ENCODE measurements at places on chromosomes 2 and 18.

DNA sequence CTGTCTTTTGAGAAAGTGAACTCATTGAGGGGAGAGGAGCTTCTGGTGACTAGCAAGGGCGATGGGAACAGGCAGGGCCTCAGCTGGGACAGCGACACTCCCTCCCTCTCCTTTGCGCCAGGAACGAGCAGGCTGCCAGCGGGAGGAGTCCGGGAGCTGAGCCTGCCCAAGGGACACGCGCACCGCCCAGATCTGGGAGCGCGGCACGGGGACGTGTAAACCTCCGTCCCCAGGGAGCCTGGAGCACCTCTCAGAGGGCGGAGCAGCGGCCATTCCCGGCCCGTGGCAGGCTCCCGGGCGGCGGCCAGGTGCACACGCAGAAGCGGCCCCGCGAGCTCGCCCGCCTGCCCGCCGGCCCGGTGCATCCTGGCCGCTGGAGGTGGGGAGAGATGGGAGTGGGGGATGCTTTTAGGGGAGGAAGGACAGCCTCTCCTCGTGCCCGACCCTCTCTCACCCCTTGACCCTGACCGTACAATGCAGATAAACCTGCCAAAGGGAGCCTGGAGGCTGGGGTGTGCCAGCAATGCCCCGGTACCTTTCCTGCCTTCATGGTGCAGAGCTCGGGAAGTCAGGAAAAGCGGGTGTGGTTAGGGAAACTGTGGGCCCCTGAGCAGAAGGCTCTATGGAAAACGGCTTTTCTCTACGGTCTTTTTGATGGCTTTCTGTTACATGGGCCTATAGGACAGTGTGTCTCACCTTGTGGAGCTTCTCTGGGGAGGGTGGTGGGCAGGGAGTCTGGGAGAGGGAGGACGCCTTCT lies 2.2 kb downstream of the AQP4 start:
- peak; percentile 64 for DNase-seq

- DNase-seq = no peak
Observed at GRCh38 chr2:46170026-46170425, 127.2 kb upstream of the EPAS1 start.

DNA sequence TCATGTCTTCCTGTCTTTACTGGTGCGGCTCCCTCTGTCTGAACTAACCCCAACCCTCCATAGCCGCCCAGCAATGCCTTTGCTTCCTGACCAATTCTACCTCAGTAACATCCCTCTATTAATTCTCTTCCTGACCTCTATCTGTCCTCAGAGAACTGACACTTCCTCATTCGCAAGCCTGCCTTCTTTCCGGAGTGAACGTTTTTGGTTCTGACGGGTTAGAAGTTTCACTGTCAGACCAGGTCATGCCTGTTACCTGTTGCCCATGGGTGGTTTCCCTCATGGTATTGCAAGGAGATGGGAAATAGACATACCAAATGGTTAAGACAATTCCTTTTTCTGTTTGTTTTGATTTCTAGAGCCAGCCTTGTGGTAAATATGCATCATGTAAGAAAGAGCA lies 453.4 kb upstream of the SLC14A2 start:
- no peak for DNase-seq

DNA sequence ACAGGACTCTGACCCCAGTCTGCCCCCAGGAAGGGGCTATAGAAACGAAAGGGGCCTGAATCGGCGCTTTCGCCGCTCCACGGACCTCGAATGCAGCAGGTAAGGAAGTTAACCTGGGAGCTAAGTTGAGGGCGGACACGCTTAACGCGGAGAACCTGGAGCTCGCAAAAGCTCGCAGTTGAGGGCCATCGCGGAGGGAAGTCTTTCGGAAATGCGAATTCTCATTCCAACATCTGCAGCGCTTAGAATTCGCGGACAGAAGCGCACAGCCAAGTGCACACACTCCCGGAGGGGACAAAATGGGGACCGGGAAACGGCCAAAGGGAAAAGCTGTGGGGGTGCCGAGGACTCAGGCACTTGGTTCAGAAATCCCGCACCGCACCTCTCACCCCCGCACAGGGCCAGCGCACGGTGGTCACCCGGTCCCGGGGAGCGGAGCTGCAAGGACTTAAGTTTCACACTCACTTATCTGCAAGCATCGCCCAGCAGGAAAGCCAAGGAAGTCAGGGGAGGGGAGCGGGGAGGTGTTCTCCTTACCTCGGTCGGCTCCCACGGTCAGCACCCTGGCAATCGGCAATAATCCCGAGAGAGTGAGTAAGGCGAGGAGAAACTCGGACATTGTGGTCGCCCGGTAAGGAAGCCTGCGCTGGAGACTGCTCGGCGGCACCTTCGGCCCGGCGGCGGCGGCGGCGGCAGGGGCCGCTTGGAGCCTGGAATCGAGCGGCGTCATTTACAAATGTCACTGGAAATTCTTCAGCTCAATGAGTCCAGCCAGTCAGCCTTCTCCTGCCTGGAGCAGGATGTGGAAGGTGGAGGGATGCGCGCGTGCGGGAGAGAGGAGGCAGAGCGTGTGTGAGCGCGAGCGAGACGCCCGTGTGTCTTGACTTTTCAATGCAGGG lies 456 bp downstream of the LRP1B start:
- peak; percentile 82 for DNase-seq

GRCh38 chr2:148483665-148484064 lies 160.9 kb upstream of the EPC2 start:
- no peak for DNase-seq

DNA sequence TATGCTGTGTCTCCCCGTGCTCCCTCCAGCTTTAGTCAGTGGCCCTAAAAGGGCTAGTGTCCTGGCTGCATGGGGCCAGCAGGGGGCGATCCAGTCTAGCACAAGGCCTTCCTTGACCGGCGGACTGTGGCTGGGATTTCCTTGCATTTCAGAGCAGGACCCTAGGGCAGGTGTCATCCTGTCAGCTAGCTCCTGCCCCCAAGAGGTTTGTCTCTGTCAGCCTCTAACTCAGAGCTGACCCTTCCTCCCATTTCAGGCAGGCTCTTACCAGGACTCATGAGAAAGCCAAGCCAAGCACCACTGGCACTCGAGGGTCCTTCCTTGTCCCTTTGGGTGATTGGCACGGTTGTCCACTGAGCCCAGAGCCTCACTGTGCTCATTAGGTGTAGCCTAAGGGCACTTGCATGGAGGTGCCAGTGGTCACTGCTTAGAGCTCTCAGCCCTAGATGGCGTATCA lies 140.3 kb downstream of the RPIA start:
- no peak for DNase-seq

DNA sequence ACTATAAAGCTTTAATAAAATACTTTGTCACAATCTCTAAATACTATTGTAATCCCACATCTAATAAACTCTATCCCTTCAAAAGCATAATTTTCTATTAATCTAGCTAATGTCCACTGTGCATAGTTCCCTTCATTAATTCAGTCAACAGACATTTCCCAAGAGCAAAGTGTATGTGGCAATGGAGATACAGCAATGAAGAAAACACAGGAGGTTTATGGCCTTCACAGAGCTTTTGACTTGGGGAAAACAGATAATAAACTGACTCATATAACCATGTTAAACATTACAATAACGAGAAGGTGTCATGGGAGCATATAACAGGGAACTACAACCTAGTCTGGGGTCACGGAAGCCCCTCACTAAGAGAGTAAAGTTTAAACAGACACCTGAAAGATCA lies 86.3 kb downstream of the SPIRE1 start:
- DNase-seq = peak; percentile 30

GRCh38 chr2:128108166-128108565 lies 17.2 kb downstream of the UGGT1 start:
- DNase-seq = no peak

DNA sequence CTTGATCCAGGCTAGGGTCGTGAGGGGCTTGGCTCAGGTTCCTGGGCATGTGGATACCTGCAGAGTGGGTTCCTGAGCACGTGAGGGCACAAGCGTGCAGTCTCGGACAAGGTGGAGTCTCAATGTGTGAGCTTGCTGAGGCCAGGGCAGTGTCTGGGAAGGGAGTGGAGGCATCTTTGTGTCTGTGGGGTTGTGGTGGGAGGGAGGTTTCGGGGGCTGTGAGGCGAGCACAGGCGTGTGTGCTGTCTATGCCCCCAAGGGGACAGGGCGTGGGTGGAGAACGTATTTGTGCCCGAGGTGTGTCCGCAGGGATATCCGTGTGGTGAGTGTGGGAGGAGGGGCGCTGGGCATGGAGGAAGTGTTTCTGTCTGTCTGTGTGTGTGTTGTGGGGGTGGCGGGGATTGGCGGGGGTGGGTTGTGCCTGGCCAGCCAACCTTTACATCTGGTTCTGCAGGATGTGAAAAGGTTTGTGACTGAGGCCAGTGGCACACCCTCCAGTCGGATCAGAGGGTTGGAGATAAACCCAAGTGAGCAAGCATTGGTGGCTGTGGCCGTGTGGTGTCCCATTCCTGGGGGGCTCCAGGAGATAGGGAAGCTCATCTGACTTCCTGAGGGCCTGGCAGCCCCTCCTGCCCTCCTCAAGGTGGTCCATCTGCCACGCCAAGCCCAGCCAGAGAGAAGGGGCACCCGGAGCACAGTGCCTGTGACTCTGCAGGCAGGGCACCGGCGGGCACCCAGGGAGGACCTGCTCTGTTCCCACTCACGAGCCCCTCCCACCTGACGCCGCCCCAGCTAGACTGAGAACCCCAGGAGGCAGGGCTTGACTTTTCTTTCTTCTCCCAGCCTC lies 57.1 kb downstream of the ZFP36L2 start:
- no peak for DNase-seq

DNA sequence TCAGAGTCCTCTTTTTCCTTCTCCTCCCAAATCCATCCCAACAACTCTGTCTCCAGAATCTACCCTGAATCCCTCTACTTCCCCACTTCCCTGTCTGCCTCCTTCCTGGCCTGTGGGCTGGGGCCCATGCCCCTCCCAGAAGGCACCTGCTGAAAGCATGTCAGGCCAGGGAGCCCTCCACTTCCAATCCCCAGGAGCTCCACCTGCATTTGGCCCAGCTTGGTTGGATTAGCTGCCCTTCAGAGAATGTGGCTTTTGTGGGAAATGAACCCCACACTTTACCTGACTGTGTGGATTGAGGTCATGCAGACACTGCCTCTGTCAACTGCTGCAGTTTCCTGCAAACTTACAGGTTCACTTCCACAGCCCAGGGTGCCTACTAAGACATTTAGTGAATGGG lies 58.5 kb downstream of the ACOXL start:
- no peak for DNase-seq

DNA sequence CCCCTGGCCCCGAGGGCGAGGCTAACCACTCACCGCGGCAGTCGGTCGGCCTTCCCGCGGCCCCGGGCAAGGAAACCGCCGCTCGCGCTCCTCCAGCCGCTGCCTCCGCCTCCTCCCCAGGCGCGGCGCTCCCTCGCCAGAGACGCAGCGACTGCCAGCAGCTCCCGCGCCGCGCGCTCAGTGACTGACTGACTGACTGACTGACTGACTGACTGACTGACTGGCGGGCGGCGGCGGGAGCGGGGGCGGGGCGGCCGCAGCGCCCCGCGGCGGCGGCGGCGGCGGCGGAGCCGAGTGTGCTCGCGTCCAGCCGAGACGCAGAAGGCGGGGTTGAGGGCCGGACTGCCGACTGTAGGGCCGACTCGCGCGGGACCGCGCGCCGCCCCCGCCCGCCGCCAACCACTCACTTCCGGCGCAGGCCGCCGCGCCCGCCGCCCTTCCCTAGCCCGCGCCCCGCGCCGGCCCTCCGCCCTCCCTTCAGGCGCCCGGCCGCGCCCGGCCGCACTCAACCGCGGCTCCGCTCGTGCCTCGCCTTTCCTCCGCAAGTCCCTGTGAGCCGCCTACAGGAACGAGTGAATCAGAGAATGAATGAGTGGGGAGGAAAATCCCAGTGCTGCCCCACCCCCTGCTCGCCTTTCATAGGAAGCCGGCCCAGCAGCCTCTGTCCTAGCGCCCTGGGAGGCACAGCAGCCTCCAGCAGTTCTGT lies at the start of gene RAPH1:
Gene RAPH1, minus strand, starts transcription at position 224 of the 706 bp plus-strand sequence. CDS start 39,948 bp downstream, outside the sequence.
- DNase-seq = peak; percentile 95

DNA sequence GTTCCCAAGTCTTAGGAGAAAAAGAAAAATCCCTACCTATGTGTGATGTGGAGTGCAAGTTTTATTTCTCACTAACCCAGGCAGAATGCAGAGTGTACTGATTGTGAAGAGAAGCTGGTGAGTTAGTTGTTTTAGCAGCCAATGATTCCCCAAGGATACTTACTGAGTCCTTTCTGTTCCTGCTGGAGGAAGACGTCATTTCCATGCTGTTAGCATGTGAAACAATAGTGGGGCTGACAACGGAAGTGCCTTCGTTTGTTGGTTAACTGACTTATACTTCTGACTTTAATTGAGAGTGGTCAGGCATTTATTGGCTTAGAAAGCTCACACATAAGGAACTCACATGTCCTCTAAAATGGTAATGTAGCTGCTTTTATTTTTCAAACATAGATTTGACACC lies 180.6 kb downstream of the MC4R start:
- no peak for DNase-seq

DNA sequence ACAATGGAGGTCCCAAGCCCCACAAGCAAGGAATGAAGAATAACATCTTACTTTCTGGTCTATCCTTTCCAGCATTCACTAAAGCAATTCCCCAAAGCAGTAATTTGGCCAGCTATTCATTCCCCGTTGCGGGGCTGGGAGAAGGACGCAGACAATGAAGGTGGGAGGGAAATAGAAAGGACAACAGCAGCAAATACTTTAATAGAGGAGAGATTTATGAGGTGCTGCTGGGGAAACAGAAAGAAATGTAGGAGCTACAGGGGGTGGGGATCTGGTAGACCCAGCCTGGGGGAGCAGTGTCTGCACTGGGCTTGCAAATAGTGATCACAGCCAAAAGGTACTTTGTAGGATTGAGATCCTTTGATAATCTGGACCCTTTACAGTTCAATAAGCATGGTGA lies 13.9 kb upstream of the ATL2 start:
- DNase-seq = no peak

- no peak for DNase-seq
Observed at GRCh38 chr18:73901566-73901965, 246.1 kb downstream of the FBXO15 start.

GRCh38 chr2:174051741-174052583 lies 86.8 kb upstream of the SP3 start:
- DNase-seq = peak; percentile 75

DNA sequence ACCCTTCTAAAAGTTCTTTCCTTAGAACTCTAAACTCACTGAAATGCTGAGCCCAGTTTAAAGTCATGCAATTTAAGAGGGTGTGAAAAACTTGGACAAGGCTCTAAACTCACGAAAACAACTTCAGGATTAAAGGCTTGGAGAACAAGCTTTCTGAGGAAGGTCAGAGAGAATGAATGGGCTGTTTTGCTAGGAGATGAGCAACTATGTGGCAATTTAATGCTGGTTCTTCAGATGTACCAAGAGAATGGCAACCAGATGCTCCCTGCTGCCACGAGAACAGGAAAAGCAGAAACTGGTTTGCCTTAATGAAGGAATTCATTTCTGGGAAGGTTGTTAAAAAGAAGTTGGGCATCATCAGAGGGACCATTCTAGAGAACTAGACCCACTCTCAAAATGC lies 77.8 kb upstream of the PMAIP1 start:
- DNase-seq = no peak

DNA sequence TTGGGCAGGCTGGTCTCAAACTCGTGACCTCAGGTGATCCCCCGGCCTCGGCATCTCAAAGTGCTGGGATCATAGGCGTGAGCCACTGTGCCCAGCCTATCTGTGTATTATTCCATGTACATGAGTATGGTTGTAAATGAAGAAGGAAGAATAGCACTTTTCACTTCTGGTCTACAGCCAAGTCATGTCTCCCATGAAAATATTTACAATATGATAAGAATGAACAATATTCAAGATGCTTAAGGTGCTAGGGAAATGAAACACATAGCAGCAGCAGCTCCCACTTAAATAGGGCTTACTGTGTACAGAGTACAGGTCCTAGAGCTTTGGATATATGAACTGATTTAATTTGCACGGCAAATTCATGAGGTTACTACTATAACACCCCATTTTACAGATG lies 70.3 kb upstream of the COL5A2 start:
- DNase-seq = no peak

- DNase-seq = no peak
Observed at GRCh38 chr2:175579646-175580045, 398.1 kb upstream of the ATP5MC3 start.

All from hepatocyte (in vitro differentiated cells).